DMS 273 treated with DMSO at 0.1 percent for 48 hours (cell line): ENCODE measurements at places on chromosomes 2 and 18.

DNA sequence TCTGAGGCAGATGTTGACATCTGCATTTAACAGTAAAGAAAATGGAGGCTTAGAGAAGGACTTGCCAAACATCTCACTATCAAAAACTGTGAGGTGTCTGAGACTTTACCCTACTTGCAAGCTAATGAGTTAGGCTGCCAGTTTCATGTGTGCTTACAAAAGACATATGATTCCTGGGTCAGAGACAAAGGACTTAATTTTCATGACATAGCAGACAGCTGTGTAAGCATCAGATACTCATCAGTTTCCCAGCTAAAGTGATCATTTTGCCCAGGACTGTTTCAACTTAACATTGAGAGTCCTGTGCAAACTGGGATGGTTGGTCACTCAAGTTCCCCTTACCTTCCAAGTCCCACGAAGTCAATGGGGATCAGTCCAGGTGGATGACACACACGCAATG lies 18.9 kb upstream of the DAPL1 start:
- no peak for DNase-seq

DNA sequence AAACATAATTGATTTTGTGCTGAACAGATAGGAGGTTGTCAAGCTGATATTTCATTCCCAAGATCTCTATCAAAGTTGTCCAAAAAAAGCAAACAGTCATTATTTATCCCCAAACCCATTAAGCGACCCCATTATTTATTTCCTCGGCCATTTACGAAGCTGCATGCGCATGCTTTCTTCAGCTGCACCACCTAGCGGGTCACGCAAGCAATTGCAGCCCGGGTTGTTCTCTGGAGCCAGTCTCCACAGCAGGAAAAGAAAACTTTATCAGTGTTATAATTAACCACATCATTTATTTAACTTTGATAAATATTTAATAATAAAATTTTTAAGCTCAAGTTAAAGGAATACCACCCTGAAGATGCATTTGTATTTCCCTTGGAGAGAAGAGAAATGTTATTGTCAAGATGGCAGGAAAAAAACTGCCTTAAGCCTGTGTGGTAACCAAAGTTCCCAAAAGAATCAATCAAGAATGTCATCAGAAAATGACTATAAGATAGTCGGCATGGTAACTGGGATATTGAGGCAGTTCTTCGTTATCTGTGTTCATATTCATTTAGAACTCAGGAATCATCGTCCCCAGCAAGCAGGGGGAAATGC lies 304.7 kb downstream of the FBXO15 start:
- no peak for DNase-seq

DNA sequence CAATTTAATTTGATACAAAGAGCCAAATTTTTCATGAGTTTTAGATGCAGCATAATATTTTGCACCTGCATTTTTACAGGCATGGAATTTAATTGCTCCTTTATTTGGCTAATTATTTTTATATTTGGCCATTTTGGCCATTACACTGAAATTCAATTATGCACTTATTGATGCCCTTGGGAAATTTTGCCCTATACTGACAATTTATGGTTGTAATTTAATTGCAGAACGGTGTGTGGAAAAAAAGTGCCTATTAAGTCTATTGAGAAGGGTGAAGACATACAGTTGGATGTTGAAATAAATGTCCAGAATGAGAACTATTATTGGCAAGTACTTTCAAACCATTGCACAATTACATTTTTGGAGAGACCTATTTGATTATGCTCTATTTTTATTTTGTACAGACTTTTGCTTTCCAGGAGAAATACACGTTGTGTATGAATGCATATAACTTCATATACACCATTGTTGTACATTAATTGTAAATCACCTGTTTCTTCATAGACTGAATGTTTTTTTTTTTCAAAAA lies 1319.3 kb upstream of the CDH2 start:
- no peak for DNase-seq

GRCh38 chr18:13051159-13051558 lies 60.0 kb downstream of the CEP192 start:
- DNase-seq, result no peak

- DNase-seq, result no peak
Observed at GRCh38 chr2:186946896-186947467, 98.0 kb upstream of the ZSWIM2 start.

DNA sequence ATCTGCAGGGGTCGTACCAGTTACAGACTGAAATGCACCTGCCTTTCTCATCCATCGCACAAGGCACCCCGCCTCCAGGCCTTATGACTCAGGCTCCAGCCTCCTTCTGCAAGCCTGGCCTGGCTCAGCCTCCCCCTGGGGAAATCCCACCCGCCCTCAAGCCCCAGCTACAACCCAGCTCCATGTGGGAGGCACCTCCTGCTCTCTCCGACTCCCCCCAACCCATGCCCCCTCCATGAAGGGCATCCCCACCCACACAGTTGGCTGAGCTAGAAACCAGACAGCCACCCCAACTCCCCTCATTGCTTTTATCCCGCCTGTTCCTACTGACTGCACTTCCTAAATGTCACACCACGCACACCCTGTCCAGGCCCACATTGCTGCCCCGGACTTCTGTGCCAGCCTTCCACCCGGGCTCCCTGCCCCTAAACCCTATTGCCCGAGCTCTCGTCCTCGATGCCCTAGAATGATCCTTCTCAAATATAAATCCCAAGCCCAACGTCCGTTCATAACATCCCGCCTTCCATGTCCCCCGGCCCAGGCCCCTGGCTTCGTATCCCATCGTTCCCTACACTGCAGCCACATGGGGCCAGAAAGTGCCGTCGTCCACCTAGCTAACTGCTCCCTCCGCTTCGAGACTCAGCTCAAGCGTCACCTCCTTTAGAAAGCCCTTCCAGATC lies 9.9 kb downstream of the DNMT3A start:
- DNase-seq, result no peak
